ENCODE measurements at places on chromosomes 3 and 15. TPM values are rescaled to one million over a fixed set of nuclear protein-coding genes. Genes with fewer than 3 reads are reported as not detected.
A peak's percentile ranks its signal among the peaks of the same experiment; 100 is the strongest.

- ATAC-seq: no peak
Measured at GRCh38 chr3:5799398-5799797, 611.9 kb downstream of the EDEM1 start.

GRCh38 chr15:72800833-72801481 lies 17.4 kb upstream of the ADPGK start:
- no peak for ATAC-seq

DNA sequence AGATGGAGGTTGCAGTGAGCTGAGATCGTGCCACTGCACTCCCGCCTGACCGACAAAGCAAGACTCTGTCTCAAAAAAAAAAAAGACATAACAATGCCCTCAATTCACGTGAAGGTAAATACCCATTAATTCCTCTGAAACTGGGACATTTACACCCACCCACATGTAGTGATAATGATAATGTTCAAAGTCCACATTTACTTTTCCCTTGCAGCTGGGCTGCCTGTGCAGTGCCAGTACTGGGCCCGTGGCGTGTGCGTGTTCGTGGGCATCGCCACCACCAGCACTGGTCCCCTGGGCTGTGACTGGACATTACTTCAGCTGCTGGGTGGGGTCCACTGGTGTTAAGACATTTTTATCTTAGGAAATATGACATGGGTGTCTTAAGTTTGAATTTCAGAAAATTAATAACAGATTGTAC lies 123.6 kb downstream of the SLC25A26 start:
- no peak for ATAC-seq

GRCh38 chr3:139548801-139549200 lies 9.3 kb upstream of the RBP1 start:
- no peak for ATAC-seq

DNA sequence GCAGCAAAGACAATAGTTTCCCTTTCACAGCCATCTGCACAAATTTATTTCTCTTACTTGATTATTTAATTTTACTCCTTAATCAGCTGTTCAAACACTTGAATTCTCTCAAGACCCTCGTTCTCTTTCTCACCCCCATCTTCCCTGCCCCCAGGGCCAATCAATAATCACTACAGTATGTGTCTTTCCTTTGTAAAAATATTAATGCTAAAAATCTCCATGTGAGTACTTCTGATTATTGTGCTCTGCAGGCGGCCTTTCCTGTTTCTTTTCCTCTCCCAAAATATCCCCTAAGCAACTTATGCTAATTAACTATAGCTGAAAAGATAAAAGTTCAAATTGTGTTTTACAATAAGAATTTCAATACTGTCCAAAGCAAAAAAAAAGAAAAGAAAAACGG lies 617.0 kb upstream of the CBLB start:
- ATAC-seq: no peak

DNA sequence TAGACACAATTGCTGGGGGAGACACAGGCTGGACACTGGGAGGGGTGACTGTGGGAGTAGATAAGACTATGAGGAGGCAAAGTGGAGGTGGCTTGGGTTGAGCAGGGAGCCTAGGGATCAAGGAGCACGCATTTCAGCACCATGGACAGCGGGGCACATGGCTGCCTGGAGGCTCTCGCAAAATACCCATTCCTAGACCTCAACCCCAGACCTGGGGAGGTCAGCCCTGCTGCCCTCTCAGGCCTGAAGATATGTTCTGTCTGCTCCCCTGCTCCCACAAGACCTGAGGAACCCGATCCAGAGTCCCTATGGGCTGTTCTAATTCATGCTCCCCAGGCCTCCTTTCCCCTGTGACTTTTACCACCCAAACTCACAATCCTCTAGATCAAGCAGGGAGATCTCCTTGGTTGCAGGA lies 16.0 kb upstream of the CPEB1 start:
- no peak for ATAC-seq

GRCh38 chr15:68888419-68888818 lies 41.9 kb upstream of the SPESP1 start:
- no peak for ATAC-seq

- ATAC-seq: peak; percentile 90
Measured at GRCh38 chr3:40971191-40972168, 227.8 kb upstream of the CTNNB1 start.

DNA sequence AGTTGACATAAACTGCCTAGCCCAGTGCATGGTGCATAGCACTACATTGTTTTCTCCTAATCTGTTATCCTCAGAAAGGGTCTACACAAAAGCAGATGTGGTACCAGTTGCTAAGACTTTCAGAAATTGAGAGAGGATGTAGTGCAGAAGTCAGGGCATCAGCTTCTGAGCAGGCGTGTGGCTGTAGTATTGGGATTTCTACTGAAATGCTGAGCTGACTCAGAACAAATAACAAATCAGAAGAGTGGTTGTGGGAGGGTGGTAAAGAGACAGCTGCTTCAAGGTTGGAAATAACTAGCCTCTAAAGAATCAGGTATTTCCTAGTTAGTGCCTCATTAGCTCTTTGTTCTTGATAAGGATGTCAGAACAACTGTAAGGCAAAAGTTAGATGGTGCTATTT lies 161.3 kb downstream of the AKAP13 start:
- ATAC-seq: no peak

GRCh38 chr15:43184407-43185124 lies 637 bp upstream of the CCNDBP1 start:
- peak; percentile 2 for ATAC-seq

DNA sequence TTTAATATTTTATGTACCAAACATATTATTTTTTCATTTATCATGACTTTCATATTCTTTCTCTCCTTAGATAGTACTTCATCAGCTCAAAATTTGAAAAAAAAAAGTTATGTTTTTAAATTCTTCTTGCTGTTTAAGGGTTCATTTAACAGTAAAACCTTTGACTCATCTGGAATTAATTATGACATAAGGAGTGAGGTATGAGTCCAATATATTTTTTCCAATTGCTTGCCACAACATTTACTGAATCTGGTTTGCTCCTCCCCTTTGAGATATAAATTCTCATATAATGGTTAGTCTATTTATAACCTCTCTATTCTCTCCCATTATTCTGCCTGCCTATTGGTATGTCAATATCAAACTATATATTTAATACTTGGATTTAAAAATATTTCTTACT lies 387.8 kb downstream of the TUSC7 start:
- no peak for ATAC-seq

DNA sequence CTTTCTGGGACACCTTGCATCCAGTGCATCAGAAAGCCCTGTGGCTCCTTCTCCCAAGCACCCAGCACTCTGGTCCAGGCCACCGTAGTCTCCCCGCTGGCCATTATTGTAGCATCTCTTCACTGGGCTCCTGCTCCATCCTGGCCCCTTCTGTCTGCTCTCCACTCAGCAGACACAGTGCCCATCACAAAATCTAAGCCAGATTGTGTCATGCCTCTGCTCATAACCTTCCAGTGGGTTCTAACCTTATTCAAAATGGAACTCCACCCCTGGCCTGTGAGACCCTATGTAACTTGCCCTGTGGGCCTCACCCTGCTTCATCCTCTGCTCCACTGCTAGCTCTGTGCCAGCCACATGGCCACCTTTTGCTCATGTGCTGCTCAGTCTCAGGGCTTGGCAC lies 31.7 kb upstream of the PRR23E start:
- ATAC-seq: no peak

GRCh38 chr3:172319595-172319994 lies 128.7 kb downstream of the GHSR start:
- ATAC-seq: no peak

GRCh38 chr3:52423173-52423572 lies 21.7 kb downstream of the SEMA3G start:
- ATAC-seq: peak; percentile 55

- ATAC-seq: no peak
Measured at GRCh38 chr15:67031331-67031730, 34.1 kb upstream of the SMAD3 start.

GRCh38 chr3:66665021-66665695 lies 164.3 kb upstream of the LRIG1 start:
- no peak for ATAC-seq

MORC1 gene
- total RNA-seq: not detected

NRG4 gene
- 0.13 TPM for total RNA-seq

C3orf38 gene
- 23.0 TPM for total RNA-seq

EID1 gene
- total RNA-seq: 335 TPM

CCR3 gene
- not detected for total RNA-seq

VEPH1 gene
- total RNA-seq: 1.6 TPM

GOLGA8J gene
- 0.40 TPM for total RNA-seq

CFAP20DC gene
- 0.35 TPM for total RNA-seq

CAV3 gene
- not detected for total RNA-seq

KNSTRN gene
- 11.4 TPM for total RNA-seq

ATP13A5 gene
- not detected for total RNA-seq

MUSTN1 gene
- 8.6 TPM for total RNA-seq

CCR2 gene
- 0.77 TPM for total RNA-seq
